ENCODE measurements at places on chromosomes 2 and 18. TPM values are rescaled to one million over a fixed set of nuclear protein-coding genes. Genes with fewer than 3 reads are reported as not detected.

GRCh38 chr2:42054714-42055430 lies 7.1 kb downstream of the PKDCC start:
- DNase-seq: no peak

DNA sequence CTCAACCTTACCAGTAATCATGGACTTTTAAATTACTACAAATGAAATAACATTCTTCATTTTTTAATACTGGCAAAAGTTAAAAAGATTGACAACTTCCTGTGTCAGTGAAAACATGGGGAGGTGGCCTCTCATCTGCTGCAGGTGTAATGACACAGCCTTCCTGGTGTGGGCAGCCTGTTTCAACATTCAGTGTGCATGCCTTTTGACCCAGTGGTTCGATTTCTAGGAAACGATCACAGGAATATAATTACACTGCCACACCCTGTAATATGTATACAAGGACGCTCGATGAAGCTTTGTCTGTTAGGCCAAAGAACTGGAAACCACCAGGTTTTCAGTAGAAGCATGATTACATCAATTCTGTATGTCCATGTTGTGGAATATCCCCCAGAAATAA lies 68.7 kb downstream of the MTHFD2 start:
- no peak for DNase-seq

GRCh38 chr2:201363857-201364560 lies 6.9 kb upstream of the FLACC1 start:
- DNase-seq: no peak

- no peak for DNase-seq
Observed at GRCh38 chr2:76491503-76491902, 780.8 kb upstream of the GCFC2 start.

- DNase-seq: peak; percentile 34
Observed at GRCh38 chr18:53850902-53851301, 373.6 kb downstream of the MBD2 start.

DNA sequence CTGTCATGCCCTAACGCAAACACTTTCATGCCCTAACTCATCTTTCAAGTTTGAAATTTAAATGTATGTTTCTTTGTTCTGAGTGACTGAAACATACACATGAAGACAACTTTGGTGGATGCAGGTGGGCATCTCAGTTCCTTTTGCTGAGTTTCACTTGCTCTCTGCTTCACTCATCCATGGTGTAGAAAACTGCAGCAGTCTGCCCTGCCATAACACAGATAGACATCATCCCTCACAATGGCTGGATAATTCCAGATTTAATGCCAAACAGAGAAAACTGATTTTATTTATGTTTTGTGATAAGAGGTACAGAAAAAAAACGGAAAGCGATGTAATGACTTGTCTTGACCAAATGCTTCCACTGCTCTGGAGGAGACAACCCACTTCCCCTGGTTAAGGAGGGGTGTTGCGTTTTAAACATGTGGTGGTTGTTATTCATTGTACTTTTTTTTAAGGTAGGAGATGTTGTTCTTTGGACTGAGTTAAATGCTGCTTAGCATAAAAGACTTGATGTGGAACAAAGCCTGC lies 70.4 kb downstream of the RHBDD1 start:
- no peak for DNase-seq

GRCh38 chr18:69628774-69629359 lies 228.2 kb downstream of the DOK6 start:
- DNase-seq: no peak

DNA sequence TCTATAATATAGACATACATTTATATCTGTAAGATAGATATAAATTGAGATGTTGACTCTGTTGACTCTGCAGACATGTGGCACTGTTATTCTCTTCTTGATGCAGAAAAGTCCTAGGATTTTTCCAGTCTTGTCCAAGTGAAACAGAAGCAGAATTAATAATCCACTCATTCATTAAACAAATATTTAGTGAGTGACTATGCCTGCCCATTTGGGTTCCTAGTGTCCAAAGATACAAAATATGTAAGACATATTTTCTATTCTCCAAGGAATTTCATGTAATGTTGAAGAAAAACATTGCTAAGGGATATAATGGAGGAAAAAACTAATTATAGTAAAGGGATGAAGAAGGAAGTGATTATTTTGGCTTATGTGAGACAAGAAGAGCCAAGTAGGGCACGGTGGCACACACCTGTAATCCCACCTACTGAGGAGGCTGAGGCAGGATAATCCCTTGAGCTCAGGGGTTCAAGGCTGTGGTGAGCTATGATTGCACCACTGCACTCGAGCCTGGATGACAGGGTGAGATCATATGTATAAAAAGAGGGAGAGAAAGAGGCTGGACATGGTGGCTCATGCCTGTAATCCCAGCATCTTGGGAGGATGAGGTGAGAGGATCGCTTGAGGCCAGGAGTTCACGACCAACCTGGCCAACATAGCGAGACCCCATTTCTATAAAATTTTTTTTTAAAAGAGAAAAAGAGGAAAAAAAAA lies 19.9 kb upstream of the PLEKHH2 start:
- no peak for DNase-seq

DNA sequence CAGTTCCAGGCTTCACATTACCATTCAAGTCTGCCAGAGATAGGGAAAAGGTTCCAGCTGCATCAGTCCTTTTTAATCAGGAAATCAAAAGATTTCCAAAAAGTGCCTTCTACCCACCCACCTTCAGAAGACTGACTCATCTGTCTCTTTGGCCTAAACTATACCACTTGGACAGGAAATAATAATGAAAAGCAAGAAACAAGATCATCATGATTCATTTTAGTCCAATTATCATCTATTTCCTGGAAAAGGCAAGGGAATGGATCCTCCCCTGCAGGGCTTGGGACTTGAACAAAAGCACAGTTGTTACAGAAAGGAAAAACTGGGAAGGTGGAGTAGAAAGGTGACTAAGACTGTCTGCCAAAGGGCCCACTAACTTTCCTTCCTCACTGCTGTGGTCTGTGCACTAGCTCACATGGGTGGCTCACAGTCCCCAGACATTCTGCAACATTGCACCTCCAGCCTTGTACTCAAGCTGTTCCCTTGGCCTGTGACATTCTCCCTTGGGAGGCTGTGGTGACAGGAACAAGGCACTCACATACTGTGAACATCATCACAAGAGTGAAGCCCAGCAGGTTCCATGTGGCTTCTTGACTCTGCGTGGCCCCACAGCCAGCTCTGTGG lies 75.3 kb downstream of the VSNL1 start:
- no peak for DNase-seq

- no peak for DNase-seq
Observed at GRCh38 chr2:102718387-102719316, 43.2 kb upstream of the TMEM182 start.

- no peak for DNase-seq
Observed at GRCh38 chr18:49090901-49091300, 140.1 kb upstream of the SMAD7 start.

DNA sequence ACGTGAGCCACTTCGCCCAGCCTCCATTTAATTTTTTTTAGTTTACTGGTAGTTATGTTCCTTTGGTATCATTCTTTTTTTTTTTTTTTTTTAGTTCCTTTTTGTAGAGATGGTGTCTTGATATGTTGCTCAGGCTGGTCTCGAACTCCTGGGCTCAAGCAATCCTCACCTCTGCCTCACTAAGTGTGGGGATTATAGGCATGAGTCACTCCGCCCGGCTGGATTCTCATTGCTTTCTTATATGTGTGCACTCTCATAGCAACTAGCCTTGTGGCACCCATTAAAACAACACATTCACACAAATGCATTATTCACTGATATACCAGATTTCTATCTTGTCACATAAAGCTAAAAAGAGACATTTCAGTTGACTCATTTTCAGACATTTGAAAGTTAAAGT lies 4.2 kb downstream of the TTC27 start:
- DNase-seq: no peak

DNA sequence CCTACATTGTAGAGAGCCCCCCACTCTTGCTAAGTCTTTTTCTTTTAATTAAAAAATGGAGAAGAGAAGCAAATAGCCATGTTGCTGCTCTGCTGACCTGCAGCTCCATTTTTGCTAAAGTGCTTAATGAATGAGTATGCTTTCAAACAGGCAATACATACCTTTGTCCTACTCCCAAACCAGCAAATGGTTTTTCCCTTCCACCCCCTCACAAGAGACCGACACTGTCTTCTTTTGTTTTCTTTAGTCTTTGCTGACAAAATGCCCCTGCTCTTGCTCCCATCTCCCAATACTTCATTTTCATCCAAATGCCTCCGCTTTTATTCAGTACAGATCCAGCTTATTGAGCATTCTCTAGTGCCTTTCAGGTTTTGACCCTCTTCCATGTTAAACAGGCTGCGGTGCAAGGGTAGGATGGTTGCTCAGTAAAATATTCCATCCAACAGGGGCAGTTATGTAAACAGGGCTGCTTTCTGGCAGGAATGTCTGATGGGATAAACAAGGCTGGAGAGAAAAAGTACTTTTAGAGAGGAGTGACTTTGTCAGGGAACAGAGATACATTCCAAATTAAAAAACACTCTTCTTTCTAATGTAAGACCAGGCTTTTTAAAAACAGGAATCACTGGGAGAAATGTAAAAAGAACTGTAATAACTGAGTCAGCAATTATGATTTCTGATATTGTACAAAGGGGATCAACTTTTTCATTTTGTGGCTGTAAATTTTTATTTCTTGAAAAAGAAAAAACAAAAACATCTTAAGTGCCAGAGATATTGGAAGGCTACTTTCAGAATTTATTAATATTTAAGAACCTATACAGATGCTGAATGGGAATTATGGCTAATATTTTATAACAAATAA lies 136.8 kb downstream of the MEP1B start:
- DNase-seq: no peak

GRCh38 chr2:20496076-20496872 lies 49.4 kb downstream of the RHOB start:
- DNase-seq: no peak

DNA sequence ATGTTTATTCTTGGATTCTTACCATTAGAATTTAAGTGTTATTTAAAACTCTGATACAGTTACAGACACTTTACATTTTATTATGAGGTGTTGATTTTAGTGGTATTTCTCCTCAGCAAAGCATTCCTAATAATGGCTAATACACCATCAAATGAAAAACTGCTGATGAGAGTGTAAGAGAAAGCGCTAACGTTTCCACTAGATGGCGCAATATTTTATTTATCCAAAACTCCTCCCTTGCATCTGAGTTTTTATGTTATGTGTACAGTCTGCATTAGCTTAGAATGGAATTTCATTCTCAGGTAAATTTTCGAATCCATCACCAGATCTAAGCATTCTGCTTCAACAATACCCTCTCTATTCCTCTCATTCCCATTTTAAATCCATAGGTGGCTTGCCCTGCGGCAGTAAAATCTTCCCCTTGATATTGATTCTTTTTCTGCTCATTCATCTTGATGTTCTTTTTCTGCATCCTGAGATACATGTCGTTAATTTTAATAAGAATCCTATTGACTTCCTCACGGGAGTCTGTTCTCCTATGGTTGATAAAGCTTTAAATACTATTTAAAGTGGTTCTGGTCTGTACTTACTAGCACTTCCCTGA lies 53.9 kb downstream of the PRKRA start:
- peak; percentile 83 for DNase-seq

DNA sequence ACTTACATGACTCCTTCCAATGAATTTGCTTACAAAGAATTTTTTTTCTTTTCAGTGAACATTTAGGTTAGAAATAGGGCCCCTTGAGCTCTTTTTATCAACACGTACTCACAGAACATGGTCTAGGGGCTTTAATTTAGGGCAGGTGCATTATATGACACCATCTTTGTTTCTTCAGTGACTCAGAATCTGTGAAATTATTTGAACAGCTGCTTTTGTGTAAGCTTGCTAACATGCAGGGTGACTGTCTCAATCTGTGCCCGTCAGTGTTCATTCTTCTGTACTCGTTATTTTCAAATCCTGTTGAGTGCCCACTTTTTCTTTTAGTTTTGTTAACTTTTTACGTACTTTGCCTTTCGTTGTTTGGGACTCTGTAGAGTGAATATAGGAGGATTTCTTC lies 52.8 kb upstream of the CABYR start:
- DNase-seq: no peak

GRCh38 chr2:2260696-2261268 lies 70.3 kb downstream of the MYT1L start:
- DNase-seq: peak; percentile 25

GRCh38 chr18:49788327-49788898 lies 24.9 kb downstream of the ACAA2 start:
- no peak for DNase-seq

TBR1 gene
- polyA plus RNA-seq: 9.4 TPM

GAREM1 gene
- 4.4 TPM for polyA plus RNA-seq

CFAP53 gene
- polyA plus RNA-seq: 0.80 TPM

MROH2A gene
- polyA plus RNA-seq: not detected

PPP1CB gene
- polyA plus RNA-seq: 38.3 TPM

REEP1 gene
- polyA plus RNA-seq: 12.1 TPM

SPAG16 gene
- 18.5 TPM for polyA plus RNA-seq

DYNAP gene
- polyA plus RNA-seq: not detected

MYL1 gene
- not detected for polyA plus RNA-seq

PAIP2B gene
- 19.4 TPM for polyA plus RNA-seq

DTNA gene
- polyA plus RNA-seq: 114 TPM

Data from brain (organoid and tissue), 16 donors.